Activated CD8-positive, alpha-beta memory T cell treated with anti-CD3 and anti-CD28 coated beads for 48 hours (primary cell): ENCODE measurements at places on chromosomes 7 and 10.

- DNase-seq, result no peak
Observed at GRCh38 chr10:60021361-60021760, 115.0 kb upstream of the CCDC6 start.

GRCh38 chr7:125338110-125338509 lies 408.5 kb upstream of the POT1 start:
- DNase-seq, result no peak

DNA sequence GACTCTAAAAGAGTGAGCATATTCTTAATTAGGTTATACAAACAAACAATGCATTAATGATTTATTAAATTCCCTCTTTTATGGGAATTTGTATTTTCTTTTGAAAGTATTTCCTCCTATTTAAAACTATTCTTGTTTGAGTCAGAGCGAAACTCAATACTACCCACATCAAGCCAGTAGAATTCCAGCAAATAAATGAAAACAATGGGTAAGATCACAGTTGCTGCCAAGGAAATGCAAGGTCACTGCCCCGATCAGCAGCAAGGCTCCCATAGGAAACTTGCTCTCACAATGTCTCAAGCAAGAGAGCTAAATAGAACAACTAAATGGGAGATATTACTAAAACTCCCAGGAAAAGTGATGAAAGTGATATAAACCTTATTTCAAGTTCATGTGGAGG lies 206.3 kb downstream of the THSD7A start:
- no peak for DNase-seq

DNA sequence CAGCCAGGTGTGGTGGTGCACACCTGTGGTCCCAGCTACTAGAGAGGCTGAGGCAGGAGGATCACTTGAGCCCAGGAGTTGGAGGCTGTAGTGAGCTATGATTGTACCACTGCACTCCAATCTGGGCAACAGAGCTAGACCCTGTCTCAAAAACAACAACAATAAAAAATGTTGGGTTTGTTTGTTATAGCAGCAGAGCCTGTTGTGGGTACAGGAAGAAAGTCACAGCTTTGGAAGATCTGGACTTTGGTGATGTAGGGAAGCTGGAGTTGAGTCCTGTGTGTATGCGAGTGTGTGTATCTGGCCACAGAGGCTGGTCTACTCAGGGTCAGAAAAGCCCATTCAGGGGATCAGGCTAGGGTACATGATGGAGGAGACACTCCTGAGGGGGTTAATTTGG lies 3.9 kb downstream of the GRID2IP start:
- no peak for DNase-seq

DNA sequence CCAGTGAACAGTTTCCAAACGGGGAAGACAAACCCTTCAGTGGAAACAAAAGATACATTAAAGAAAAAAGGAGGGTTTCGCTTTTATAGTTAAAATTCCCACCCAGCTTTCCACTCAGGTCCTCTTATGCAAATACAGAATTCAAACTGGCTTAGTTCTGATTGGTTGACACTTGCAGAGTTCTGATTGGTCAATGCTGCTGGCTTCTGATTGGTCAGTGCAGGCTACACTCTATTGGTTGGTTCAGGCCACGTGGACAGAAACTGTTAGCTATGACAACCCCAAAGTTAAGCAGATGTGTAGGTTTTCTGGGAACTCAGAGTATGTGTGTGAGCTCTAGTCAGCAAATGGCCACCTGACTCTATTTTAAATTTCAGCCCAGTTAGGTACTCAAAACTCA lies 80.0 kb downstream of the FBXL13 start:
- no peak for DNase-seq

DNA sequence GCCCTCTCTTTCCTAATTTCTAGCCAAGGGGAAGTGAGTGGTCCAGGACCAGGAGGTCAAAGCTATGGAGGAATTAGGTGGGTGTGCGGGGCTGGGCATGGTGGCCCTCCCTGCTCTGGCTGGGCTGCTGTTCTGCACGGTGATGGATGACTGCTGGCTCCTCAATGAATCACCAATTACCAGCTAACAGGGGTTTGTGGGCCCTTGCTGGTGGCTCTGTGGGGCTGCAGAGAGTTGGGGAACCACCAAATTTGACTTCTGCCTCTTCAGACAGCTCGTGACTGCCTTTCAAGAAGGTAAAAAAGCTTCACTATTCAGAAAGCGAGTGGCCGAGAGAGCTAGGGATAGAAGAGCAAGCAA lies 35.0 kb upstream of the HABP2 start:
- DNase-seq, result no peak

- no peak for DNase-seq
Observed at GRCh38 chr7:26815426-26815825, 49.0 kb downstream of the SKAP2 start.

DNA sequence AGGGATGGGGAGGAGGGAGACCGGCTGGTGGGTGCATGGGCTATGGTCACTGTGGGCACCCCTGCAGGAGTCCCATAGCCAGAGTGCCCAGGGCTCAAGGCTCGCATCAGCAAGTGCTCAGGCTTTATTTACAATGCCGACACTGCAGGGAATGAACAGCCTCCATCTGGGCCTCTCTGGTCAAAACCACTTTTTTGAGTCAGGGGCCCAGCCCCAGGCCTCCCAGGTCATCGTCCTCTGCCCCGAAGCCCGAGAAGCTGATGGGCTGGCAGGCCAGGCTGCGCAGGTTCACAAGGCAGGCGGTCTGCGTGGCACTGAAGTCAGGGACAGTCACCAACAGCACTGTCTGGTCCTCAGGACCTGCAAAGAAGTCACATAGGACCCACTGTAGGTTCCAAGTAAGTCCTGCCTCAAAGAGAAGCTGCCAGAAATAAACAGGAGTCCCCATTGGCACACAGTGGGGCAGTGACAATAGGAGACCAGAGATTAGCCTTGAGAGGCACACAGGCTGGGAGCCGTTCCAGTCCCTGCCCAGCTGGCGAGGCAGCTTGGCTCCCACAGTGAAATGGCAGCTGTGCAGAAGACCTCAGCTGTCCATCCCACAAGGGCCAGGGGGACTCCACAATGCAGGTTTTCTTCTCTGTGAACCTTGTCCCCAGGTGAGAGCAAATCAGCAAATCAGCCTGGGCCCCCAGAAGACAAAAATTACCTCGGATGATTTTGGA lies 8.6 kb downstream of the POLD2 start:
- no peak for DNase-seq

- DNase-seq, result no peak
Observed at GRCh38 chr10:63265222-63265617, 132.1 kb downstream of the NRBF2 start.

- no peak for DNase-seq
Observed at GRCh38 chr7:5624386-5625365, 156.8 kb downstream of the RNF216 start.

GRCh38 chr7:30148426-30148825 lies 13.6 kb downstream of the MTURN start:
- DNase-seq, result no peak
